Naive thymus-derived CD4-positive, alpha-beta T cell (primary cell): ENCODE measurements at places on chromosomes 4 and X. TPM values are rescaled to one million over a fixed set of nuclear protein-coding genes. Genes with fewer than 3 reads are reported as not detected.
A peak's percentile ranks its signal among the peaks of the same experiment; 100 is the strongest.

Gene GDI1
- total RNA-seq = 106 TPM

DNA sequence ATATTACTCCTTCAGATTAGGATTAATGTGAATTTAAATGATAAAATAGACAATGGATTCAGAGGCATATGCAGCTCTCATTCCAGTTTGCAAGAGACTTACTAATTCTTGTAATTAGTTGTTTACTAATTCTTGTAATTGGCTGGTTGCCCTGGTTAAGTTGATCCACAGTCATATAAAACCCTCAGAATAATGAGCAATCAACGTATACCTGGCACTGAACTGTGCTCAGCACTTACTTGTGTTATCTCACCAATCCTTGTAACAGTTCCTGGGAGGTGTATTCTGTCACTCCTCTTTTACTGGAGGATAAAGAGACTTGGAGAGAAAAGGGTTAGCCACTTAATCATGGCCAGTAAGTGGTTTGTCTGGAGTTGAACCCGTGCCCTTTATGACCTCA lies 10.5 kb downstream of the HERC5 start:
- no peak overlapping the region for H3K27ac ChIP-seq
- H3K36me3 ChIP-seq = peaks cover 5% of the 10 kb centered on the region
- H3K4me1 ChIP-seq = no peaks in the 10 kb centered on the region
- no peak overlapping the region for H3K4me3 ChIP-seq
- H3K27me3 ChIP-seq = no peaks in the 10 kb centered on the region

DNA sequence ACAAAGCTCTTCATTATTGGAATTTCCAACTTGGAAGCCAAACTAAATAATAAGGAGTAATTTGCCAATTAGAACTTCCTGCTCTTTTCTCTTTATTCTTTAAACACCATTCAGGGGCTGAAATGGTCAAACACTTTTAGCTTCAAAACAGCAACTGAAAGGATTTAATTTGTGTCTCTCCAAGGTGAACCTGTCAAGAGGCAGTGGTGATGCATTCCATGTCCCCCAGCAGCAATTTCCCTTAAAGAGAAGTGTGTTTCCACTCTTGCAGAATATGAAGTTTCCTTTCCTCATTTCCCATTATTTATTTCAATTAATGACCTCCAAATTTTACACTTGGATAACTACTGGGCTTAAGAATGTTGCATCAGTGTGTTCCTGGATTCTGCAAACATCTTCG lies 156.0 kb downstream of the COL25A1 start:
- no peak overlapping the region for H3K27ac ChIP-seq
- no peaks in the 10 kb centered on the region for H3K27me3 ChIP-seq
- DNase-seq = no peak
- no peaks in the 10 kb centered on the region for H3K36me3 ChIP-seq
- H3K4me1 ChIP-seq = no peaks in the 10 kb centered on the region
- H3K4me3 ChIP-seq = no peak overlapping the region

- no peak overlapping the region for H3K4me3 ChIP-seq
- peaks cover 2% of the 10 kb centered on the region for H3K27me3 ChIP-seq
- H3K4me1 ChIP-seq = no peaks in the 10 kb centered on the region
- no peak overlapping the region for H3K27ac ChIP-seq
- no peaks in the 10 kb centered on the region for H3K36me3 ChIP-seq
These were observed 39.7 kb downstream of the PRSS12 start for GRCh38 chr4:118313098-118313497.

Gene ELF2
- 76.2 TPM for total RNA-seq

Gene VEGFD
- not detected for total RNA-seq

- H3K27me3 ChIP-seq = no peaks in the 10 kb centered on the region
- H3K27ac ChIP-seq = no peak overlapping the region
- DNase-seq = no peak
- H3K36me3 ChIP-seq = no peaks in the 10 kb centered on the region
- no peak overlapping the region for H3K4me3 ChIP-seq
These were observed 91.5 kb downstream of the UPRT start for GRCh38 chrX:75365243-75365975.

Gene ARMCX4
- 1.6 and 2.1 TPM in 2 replicates for total RNA-seq

Gene TXK
- 35.5 and 43.6 TPM in 2 replicates for total RNA-seq

DNA sequence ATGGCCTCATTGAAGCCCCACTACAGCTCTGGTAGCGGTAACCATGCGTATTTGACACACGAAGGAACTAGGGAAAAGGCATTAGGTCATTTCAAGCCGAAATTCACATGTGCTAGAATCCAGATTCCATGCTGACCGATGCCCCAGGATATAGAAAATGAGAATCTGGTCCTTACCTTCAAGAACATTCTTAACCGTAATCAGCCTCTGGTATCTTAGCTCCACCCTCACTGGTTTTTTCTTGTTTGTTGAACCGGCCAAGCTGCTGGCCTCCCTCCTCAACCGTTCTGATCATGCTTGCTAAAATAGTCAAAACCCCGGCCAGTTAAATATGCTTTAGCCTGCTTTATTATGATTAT lies 876 bp downstream of the HPRT1 start:
- H3K4me1 ChIP-seq = no peaks in the 10 kb centered on the region
- H3K27me3 ChIP-seq = no peaks in the 10 kb centered on the region
- peak overlapping the region; percentile 47 for H3K4me3 ChIP-seq
- no peaks in the 10 kb centered on the region for H3K36me3 ChIP-seq
- H3K27ac ChIP-seq = peak overlapping the region; percentile 80

Gene NHSL2
- total RNA-seq = 0.46 TPM in 2 replicates

- H3K36me3 ChIP-seq = no peaks in the 10 kb centered on the region
- H3K27me3 ChIP-seq = no peaks in the 10 kb centered on the region
- no peak overlapping the region for H3K27ac ChIP-seq
- no peak overlapping the region for H3K4me3 ChIP-seq
These were observed 98.4 kb downstream of the AREG start for GRCh38 chr4:74543231-74543781.

Gene GPR143
- total RNA-seq = not detected in 2 replicates

DNA sequence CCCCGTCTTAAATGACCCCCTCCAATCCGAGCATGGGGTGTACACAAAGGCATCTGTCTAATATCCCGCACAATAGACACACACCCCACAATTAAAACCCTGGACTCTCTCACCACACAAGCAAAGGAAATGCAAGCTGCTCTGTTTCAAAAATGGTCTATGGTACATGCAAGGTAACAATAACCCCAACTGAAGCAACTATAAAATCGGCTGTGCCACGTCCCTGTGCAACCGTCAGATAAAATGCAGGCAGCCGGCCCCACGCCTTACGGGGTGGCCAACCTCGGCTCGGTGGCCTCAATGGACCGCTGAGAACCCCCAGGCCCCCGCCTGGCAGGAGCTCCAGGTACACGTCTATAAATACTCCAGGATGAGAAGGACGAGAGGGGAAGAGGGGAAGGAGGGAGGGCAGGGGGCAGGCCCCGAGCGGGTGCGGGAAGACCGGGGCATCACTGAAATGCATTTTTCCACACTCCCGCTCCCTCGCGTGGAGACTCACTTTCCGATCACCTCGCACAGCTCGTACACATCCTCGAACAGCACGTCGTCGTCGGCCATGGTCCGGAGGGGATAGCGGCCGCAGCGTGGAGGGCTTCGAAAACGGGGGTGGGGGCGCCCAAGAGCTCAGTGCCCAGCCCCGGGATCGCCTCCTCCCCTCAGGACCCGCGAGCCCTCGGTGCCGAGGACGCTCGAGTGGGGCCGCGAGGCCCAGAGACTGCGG lies 763 bp downstream of the CASK start:
- peak overlapping the region; percentile 78 for H3K4me3 ChIP-seq
- peaks cover 9% of the 10 kb centered on the region for H3K4me1 ChIP-seq
- H3K27me3 ChIP-seq = no peaks in the 10 kb centered on the region
- no peaks in the 10 kb centered on the region for H3K36me3 ChIP-seq
- peak; percentile 20 for DNase-seq

GRCh38 chr4:188127214-188127874 lies 11.9 kb upstream of the TRIML1 start:
- no peaks in the 10 kb centered on the region for H3K4me1 ChIP-seq
- no peak overlapping the region for H3K27ac ChIP-seq
- no peaks in the 10 kb centered on the region for H3K36me3 ChIP-seq
- H3K27me3 ChIP-seq = no peaks in the 10 kb centered on the region

DNA sequence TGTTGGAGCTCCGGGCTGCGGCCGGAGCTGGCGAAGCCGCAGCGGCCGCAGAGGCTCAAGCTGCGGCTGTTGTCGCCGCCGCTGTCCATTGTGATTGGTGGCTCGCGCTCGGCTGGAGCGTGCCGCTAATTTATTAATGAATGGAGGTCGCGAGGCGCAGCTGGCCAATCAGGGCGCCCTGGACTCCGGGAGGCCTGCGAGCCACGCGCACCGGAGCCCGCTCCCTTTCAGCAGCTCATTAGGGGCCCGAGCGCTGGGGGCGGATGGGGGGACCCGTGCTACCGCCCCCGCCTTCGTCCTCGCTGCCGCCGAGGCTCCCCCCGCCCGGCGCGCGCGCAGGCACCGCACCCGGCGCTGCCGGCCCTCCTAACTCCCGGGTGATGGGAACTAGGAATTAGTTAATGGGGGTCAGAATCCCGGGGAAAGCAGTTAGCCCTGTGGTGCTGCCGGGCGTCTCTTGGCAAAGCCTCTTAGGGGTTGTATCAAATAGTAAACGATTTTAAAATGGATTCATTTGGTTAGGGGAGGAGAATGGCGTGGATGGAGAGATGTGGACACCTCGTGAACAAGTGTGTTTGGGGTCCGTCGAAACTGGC lies 589 bp upstream of the NEUROG2 start:
- DNase-seq = no peak
- H3K27ac ChIP-seq = no peak overlapping the region
- H3K27me3 ChIP-seq = peaks cover 69% of the 10 kb centered on the region

DNA sequence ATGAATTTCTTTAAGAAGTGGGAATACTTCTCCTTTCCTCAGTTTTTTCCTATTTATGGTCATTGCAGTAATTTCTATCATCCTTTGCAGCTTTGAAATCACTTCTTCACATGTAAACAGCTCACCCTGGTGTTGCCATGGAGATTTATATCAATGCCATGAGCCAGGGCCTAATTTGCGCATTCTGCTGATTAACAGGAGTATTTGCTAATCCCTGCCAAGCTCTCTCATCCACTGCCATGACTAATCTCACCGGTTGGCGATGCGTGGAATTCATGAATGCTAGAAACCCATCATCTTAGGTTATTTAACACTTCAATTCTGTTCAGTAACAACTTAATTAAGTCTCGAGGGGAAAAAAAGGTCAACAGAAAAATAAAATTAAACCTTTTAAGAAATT lies 11.8 kb upstream of the FGF13 start:
- H3K4me3 ChIP-seq = no peak overlapping the region
- no peaks in the 10 kb centered on the region for H3K36me3 ChIP-seq
- no peaks in the 10 kb centered on the region for H3K27me3 ChIP-seq
- no peak overlapping the region for H3K27ac ChIP-seq
- no peak for DNase-seq

DNA sequence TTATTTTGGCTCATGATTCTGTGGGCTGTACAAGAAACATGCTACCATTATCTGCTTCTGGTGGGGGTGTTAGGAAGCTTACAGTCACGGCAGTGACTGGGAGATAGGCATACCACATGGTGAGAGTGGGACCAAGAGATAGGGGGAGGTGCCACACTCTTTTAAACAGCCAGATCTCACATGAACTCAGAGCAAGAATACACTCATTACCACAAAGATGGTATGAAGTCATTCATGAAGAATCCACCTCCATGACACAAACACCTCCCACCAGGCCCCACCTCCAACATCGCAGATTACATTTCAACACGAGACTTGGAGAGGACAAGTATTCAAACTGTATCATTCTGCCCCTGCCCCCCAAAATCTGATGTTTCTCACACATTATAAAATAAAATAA lies 2396.7 kb downstream of the PCDH7 start:
- no peak overlapping the region for H3K27ac ChIP-seq
- H3K4me3 ChIP-seq = no peak overlapping the region
- no peaks in the 10 kb centered on the region for H3K27me3 ChIP-seq
- no peak for DNase-seq

Gene CCDC110
- total RNA-seq = 0.49 TPM

Gene SH2D1A
- total RNA-seq = 37.9 TPM
